Activated CD4-positive, alpha-beta T cell treated with anti-CD3 and anti-CD28 coated beads, Interleukin-10, Interleukin-2, amounts not matched to agents 100 ng/mL and 50 ng/mL, durations not matched to agents 16 hours and 8 hours (primary cell): ENCODE measurements at places on chromosomes 16 and 17.

GRCh38 chr16:69107316-69107962 is 2.0 kb downstream of the HAS3 start:
- DNase-seq: no peak

DNA sequence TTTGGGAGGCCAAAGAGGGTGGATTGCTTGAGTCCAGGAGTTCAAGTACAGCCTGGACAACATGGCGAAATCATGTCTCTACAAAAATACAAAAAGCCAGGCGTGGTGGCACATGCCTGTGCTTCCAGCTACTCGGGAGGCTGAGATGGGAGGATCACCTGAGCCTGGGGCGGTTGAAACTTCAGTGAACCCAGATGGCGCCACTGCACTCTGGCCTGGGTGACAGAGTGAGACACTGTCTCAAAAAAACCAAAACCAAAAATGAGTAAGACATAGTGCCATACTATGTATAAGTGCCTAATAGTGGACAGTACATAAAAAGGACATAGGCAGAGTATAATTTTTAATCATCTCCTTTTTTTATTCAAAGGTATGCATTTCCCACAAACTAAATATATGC is 4.0 kb downstream of the CTC1 start:
- DNase-seq: peak; percentile 13

- DNase-seq: no peak
Measured at GRCh38 chr16:72468582-72468981, 296.6 kb upstream of the PMFBP1 start.

- no peak for DNase-seq
Measured at GRCh38 chr17:50916708-50917417, 50.7 kb upstream of the TOB1 start.

- no peak for DNase-seq
Measured at GRCh38 chr16:15483857-15484256, 49.5 kb downstream of the BMERB1 start.

DNA sequence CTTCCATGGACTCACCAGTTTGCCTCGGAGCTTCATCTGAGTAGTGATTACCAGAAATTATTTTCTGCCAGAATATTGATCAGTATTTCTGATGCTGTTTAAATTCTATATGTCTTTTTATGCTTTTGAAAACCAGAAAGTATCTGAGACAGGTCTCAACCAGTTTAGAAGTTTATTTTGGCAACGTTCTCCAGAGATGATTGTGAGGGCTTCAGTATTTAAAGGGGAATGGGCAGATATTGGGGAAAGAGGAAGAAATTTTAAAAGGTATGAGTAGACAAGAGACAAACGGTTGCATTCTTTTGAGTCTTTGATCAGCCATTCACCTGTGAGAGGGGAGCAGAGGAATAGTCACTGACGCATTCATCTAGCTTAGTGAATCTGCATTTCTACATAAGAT is 44.4 kb upstream of the ABCC11 start:
- no peak for DNase-seq

DNA sequence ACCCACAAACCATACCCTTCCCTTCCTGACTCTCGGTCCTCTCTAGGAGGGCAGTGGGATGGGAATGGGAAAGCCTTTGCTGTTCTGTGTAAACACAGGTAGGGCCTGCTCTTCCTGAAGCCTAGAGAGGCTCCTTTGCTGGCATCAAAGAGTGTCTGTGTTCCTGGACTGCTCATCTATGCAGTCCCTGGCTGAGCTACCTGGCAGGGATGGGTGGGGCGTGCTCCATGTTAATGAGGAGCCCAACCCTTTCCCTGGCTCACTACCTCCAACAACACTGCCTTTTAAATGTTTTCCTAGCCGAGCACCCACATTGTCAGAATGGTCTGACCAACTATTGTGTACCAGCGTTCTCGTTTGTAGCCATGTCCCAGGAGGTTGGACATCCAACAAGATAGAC is 26.6 kb upstream of the NAGLU start:
- DNase-seq: no peak

DNA sequence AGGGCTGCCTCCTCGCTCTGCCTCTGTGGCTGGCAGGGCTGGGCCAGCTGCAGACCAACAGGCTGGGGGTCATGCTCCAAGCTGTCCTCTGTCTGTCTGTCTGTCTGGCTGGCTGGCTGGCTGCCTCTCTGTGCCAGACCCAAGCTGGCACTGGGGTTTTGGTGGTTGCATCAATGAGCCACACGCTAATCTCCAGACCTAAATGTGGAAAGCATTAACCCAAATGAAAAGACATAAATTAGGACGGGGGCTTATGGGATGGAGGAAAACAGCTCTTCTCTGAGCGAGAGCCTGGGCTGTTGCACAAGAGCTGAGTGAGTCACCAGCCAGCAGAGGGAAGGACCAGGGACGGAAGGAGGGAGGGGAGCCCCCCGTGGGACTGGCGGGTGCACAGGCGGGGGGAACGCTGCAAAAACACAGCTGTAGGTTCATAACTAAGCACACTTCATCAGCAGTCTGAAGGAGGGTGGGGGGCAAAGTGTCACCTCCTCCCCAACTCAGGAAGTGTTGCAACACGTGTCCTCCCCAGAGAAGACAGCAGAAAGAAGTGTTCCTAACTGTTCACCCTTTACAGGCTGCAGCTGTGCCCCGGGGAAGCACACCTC is 83.4 kb downstream of the GAS7 start:
- peak; percentile 60 for DNase-seq

DNA sequence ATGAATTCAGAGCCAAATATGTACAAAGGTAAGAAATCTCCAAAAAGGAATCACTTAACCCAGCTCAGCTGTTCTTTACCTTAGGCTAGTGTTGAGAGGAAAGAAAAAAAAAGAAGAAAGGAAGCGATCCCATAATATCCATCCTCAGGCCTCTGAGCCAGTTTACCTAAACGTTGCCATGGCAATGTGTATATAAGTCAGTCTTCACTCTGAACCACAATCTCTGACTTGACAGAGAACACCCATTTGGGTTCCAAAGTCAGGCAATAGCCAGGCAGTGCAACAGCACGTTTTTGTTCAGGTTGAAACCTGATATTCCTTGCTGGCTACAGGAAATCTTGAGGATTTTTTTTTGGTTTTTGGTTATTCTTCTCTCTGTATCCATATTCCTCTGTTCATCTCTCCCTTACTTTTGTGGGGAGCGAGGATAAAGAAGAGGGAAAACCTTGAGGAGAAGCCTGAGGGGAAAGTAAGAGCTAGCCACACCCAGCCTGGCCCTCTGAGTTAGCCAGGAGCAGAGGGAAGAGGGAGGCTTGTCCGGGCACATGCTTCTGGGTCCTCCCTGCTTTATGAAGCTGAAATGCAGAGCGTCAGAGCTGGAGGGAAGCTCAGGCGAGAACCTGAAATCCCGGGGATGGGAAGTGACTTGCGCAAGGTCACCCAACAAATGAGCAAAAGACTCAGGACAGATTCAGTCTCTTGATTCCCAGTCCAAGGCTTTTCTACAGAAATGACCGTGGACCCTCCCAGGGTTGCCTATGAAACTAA is 152.7 kb downstream of the SOX9 start:
- no peak for DNase-seq

DNA sequence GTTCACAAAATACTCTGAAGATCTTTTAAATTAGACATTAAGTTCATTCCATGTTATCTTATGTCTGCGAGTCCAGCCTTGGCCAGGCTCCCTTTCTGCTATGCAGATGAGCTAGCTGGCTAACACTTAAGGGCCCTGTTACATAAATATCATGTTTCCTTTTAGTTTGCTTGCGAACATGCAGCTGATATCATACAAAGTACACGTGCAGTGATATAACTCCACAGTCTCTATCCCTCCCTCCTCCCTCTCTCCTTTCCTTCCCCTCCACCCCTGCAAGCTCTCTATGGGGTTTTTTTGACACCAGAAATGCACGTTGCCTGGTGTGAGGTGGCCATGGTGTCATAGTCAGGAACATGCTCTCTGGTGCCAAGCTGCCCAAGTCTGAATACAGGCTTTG is 46.1 kb downstream of the ARHGAP17 start:
- DNase-seq: no peak

- DNase-seq: no peak
Measured at GRCh38 chr17:46770818-46771560, 47.5 kb downstream of the WNT3 start.

- DNase-seq: no peak
Measured at GRCh38 chr17:38947189-38947588, 20.0 kb downstream of the FBXO47 start.

- peak; percentile 88 for DNase-seq
Measured at GRCh38 chr16:83952940-83953795, at the start of gene OSGIN1. Gene OSGIN1, plus strand, starts transcription at chr16:83953240. Its CDS starts 4,432 bp downstream, at chr16:83957672.

GRCh38 chr17:14125518-14126137 is 56.3 kb downstream of the COX10 start:
- no peak for DNase-seq

- DNase-seq: no peak
Measured at GRCh38 chr16:9655051-9655450, 527.2 kb downstream of the GRIN2A start.

GRCh38 chr17:18960803-18961511 is 9.0 kb downstream of the SLC5A10 start:
- DNase-seq: peak; percentile 84

DNA sequence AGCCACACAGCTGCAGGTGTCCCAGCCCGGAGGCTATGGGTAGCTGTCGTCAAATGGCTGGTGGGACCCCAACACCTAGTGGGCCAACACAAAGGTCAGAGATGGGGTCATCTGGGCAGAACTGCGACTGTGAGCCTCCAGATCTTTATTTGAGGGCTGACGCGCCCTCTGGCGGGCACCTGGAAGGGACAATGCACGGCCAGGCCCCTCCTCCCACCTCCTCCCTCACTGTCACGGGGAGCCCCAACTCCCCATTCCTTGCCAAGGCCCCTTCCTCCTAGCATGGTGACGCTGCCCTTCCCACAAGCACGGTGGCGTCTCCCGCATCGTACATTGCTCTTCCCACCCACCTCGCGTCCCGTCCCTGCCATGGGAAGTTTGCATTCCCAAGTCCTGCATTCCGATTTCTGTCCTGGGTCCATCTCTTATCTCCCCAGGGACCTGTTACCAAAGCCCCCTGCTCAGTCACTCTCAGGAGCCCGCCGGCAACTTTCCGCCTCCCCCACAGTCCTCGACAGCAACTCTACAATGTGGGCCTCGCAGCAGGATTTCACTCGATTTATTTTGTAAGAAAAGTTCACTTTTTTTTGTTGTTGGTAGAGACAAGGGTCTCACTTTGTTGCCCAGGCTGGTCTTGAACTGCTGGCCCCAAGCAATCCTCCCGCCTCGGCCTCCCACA is 1.0 kb downstream of the TLE7 start:
- no peak for DNase-seq

GRCh38 chr17:82489117-82489516 is 30.4 kb upstream of the FOXK2 start:
- no peak for DNase-seq

GRCh38 chr17:76265624-76266243 is 586 bp downstream of the UBALD2 start:
- peak; percentile 62 for DNase-seq

GRCh38 chr17:45224671-45225050 is 3.0 kb downstream of the FMNL1 start:
- peak; percentile 56 for DNase-seq

GRCh38 chr16:50994995-50995394 is 156.1 kb downstream of the SALL1 start:
- no peak for DNase-seq

- peak; percentile 50 for DNase-seq
Measured at GRCh38 chr17:45573924-45574770, 83.6 kb upstream of the PLEKHM1 start.

GRCh38 chr17:1038459-1039122 is 41.7 kb downstream of the TIMM22 start:
- no peak for DNase-seq

DNA sequence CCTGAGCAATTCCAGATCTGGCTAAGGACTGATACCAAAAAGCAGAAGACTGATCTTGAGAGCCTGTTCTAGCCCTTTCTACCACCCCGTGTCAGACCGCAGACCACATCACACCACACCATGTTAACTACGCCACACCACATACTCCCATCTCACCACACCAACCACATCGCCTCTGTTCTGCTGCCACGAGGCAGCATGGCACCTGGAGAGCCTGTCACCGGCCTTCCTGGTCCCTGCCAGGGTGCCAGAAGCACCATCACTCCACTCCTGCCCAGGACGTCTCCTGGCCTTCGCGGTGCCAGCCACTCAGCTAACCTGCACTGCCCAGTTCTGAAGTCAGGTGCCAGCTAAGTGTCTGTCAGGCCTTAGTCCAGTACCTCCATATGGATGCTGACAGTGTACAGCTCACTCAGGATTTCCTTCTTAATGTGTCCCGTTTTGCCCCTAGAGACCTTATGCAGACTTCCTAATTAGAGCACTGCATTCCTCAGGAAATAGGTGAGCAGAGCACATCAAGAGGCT is 37.2 kb upstream of the BCAR1 start:
- DNase-seq: peak; percentile 76

DNA sequence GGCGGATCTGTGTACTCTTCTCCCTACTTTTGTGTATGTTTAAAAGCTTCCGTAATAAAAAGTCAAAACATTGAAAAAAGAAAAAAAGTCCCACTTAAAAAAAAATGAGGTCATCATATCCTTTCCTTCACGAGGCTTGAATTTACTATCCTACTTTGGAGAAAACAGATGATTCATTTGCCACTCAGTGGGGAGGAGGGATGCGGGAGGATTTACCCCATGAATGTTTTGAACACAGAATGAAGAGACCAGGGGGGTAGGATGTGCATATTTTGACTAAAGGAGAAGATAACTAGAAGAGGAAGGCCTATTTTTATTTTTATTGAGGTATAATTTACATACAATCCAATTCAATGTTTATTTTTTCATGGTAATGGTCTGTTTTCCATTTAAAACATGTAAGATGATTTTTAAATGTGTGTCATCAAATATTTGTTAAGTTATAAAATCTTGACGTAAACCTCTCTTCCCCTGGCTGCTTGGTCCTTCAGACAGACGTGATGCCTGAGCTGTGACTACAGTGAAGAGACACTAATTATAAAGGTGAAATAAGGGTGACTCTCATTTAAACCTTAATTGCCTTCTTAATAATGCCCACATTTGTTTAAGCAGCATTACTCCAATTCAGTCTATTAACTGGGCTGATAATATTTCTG is 135.4 kb upstream of the AXIN2 start:
- no peak for DNase-seq
